ENCODE measurements at places on chromosomes 5 and 9. TPM values are rescaled to one million over a fixed set of nuclear protein-coding genes. Genes with fewer than 3 reads are reported as not detected.

DNA sequence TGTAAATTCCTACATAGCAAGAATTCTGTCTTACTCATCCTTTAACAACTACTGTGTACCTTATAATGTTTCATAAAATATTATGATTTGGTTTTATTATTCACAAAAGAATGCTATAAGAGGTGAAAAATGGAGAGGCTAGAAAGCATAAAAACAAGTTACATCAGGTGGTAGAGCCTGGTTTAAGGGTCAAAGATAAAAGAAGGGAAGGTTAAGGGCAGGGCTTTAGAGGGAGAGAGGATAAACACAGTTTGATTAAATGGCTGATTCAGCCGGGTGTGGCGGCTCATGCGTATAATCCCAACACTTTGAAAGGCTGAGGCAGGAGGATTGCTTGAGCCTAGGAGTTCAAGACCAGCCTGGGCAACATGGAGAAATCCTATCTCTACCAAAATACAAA lies 40.4 kb upstream of the HSPB3 start:
- no peak for DNase-seq

DNA sequence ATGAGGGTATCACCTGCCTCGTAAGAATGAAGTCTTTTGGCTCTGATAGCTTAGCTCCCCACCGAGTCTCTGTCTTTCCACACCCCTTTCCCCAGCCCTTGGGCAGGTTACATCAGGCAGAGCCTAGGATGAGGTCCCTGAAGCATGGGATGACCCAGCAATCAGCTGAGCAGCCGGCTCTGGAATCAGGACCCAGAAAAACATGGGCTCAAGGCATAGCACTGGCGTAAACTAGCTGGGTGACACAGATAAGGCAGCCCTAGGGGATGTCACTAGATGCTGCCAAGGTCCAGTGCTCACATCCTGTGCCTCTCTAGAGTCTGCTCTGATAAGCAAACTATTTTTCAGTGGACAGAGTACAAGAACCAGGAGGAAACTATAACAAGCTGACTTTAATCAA lies 26.6 kb downstream of the IDNK start:
- DNase-seq = no peak

DNA sequence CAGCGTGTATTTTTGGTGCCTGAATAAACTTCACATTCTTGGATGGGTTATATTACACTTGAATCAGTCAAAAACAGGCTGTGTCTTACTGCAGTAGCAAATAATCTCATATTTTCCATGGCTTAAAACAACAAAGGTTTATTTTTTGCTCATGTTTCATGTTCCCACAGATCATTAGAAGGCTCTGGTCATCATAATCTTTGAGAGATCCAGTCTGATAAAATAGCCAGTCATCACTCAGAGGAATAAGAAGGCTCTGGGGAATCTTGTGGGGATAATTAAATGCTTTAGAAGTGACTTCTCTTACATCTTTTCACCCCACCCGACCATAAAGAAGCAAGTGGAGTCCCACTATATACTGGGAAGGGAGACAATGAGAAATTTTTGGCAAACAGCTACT lies 417.7 kb downstream of the PSAT1 start:
- no peak for DNase-seq

The SLC4A9 gene
- not detected for polyA plus RNA-seq

DNA sequence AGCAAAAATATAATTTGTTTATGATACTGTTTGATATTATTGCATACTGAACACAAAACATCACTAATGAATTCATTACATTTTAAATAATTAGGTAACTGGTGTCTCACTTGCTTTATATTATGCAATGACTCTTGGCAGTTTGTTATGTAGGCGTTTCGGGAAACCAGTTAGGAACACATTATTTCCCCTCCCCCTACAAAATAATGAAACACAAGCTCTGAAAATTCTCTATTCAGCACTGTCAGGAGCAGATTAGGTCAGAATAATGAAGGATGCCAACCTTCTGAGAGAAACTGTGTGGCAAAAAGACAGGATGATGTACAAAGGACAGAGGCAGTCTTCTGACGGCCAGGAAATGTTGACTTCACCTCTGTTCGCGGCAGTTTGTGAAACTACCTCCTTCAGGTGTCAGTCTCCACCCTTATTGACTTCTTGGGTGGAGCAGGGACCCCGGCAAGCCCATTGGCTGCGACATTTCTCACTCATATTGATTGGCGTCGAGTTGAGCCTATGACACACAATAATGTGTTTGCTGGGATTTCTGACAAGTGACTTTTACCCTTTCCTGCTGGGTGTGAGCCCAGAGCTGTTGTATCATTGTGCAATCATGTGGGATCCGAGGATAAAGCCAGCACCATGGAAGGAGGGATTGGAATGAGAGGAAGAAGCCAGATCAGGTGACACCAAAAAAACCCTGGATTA lies 33.9 kb downstream of the SH3PXD2B start:
- peak; percentile 61 for DNase-seq

The ALDH7A1 gene
- 82.2 TPM for polyA plus RNA-seq

GRCh38 chr5:113056988-113057387 lies 80.4 kb downstream of the DCP2 start:
- no peak for DNase-seq

The TMEM252 gene
- polyA plus RNA-seq = not detected

- no peak for DNase-seq
Observed at GRCh38 chr5:154236011-154236410, 45.5 kb downstream of the GALNT10 start.

Data from AG04450 (cell line).